ENCODE measurements at places on chromosomes 4 and X.

GRCh38 chr4:6184169-6184568 lies 16.2 kb downstream of the JAKMIP1 start:
- no peak for DNase-seq

- DNase-seq: no peak
Measured at GRCh38 chrX:15874672-15875071, 20.1 kb upstream of the AP1S2 start.

DNA sequence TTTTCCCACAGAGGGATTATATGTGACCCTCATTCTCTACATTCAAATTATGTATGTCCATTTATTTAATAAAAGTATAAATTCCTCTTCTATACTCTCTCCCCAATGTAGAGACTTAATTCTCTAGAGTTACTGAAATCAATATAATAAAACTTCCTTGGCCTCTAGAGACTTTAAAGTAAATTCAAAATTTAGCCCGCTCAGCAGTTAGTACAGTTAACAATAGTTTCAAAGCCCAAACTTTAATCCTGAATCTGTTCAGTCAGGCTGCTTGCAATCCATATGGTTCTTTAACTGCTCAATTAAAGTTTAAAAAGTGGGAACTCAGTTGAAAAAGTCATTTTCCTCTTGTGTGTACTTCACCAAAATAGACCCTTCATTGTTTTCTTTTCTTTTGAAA lies 2558.4 kb downstream of the ARAP2 start:
- DNase-seq: no peak

DNA sequence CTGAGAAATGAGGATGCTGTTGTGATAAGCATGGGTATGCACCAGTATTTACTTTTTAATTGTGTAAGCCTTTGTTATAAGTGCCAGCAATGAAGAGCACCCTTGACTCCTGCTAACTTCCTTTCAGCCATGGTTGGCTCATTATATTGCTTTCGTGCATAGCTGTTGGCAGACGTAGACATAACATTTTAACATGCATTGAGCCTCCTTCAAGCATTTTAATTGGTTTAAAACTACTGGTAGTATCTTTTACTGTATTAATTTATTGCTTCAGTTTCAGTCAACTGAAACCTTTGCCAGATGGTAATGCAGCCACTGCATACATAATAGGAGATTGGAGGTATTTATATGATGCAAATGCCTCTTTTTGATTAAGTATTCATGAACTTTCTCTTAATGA lies 1285.4 kb downstream of the PCDH18 start:
- DNase-seq: no peak

DNA sequence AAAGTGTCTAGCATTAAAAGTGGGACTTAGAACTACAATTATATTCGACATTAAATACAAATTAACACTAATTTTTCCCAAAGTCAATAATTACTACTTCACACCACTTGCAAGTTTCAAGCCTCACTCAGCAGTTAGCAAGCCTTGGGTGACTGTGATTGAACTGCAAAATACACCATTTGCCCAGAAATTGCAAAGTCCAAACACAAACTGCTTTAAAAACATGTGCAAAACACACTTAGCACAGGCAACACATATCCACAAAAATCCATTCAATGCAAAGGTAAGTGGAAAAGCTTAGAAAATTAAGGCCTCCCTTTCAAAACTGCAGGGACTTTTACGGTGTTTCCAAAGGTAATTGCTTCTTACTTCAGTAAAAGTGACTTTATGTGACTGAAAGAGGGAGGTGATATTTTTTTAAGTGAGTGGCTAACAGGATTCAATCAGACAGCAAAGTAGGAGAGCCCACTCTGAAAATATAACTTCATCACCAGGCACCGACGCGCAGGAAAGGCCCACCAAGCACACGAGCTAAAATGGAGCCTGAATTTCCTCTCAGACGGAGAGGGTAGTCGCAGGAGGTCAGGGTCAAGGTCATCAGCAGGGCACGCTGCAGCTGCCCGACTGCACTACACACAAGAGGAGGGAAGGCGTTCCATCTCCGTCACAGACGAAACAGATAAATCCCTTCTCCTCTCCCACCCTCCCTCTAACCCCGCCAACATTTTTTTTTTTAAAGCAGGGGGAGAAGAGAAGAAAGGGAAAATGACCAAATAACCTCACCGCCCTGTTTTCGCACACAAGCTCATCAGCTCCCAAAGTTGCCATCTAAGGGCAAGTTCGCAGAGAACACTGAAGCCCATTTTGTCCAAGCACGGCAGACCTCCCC lies 3.1 kb downstream of the ZNF827 start:
- peak; percentile 34 for DNase-seq

GRCh38 chr4:55758570-55758969 lies 61.0 kb upstream of the EXOC1L start:
- no peak for DNase-seq

GRCh38 chrX:50183891-50184290 lies 16.9 kb downstream of the AKAP4 start:
- DNase-seq: no peak

- no peak for DNase-seq
Measured at GRCh38 chr4:116397714-116398113, 687.7 kb downstream of the TRAM1L1 start.

GRCh38 chr4:3345384-3345783 lies 52.6 kb downstream of the RGS12 start:
- DNase-seq: no peak

GRCh38 chr4:14883166-14883565 lies 119.1 kb upstream of the CPEB2 start:
- DNase-seq: no peak

DNA sequence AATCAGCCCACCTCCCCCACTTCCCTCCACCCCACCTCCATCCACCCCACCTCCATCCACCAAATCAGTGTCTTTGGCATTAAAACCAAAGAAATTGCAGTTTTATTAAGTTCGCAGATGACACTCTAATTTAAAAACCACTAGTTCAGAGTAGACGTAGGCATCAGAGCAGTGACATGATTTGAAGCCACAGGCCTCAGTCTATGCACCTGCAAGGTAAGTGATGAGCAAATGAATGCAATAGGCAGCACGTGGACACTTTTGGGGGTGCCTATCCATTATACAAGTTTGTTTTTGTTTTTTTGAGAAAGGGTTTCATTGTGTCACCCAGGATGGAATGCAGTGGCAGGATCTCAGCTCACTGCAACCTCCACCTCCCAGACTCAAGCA lies 88.0 kb upstream of the TRIM2 start:
- DNase-seq: no peak
